ENCODE measurements at places on chromosomes 2 and 18.

DNA sequence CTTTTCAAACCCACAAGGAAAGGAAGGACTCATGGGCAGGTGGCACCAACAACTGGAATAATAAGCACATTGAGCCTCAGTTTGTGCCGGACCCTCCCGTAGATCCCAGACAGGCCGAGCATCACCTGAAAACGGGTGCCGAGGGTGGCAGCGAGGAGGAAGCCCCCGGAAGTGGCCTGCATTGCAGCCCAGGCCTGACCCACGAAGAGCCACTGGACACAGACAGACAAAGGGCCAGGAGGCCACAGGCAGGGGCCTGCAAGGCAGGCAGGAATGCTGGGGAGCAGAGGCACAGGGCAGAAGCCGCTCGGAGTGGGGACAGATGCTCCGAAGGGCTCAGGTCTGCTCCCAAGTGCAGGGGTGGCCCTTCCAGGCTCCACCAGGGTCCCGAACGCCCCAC is 31.7 kb downstream of the MTERF4 start:
- no peak for DNase-seq

DNA sequence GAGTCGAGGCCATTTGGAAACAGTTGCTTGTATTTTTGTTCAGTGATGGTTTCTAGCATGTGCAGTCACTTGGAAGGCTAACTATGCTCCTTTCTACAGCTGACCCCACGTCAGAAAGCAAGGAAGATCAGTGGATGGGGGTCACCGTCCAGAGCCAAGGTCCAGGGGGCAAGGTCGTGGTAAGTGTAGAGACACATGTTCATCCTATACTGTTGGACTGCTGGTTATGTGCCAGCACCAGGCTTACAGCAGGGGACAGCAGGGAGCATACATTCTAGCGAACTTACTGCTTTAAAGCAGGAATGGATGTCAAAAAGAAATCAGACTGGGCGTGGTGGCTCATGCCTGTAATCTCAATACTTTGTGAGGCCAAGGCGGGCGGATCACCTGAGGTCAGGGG is 40.0 kb downstream of the ITGA6 start:
- DNase-seq = no peak

GRCh38 chr2:130915149-130915548 is 78.4 kb downstream of the ARHGEF4 start:
- DNase-seq = no peak

GRCh38 chr2:199936554-199936953 is 18.7 kb downstream of the TYW5 start:
- DNase-seq = no peak

GRCh38 chr2:40321822-40322221 is 130.1 kb downstream of the SLC8A1 start:
- no peak for DNase-seq

- no peak for DNase-seq
Observed at GRCh38 chr2:240456447-240457222, 21.2 kb downstream of the GPC1 start.

DNA sequence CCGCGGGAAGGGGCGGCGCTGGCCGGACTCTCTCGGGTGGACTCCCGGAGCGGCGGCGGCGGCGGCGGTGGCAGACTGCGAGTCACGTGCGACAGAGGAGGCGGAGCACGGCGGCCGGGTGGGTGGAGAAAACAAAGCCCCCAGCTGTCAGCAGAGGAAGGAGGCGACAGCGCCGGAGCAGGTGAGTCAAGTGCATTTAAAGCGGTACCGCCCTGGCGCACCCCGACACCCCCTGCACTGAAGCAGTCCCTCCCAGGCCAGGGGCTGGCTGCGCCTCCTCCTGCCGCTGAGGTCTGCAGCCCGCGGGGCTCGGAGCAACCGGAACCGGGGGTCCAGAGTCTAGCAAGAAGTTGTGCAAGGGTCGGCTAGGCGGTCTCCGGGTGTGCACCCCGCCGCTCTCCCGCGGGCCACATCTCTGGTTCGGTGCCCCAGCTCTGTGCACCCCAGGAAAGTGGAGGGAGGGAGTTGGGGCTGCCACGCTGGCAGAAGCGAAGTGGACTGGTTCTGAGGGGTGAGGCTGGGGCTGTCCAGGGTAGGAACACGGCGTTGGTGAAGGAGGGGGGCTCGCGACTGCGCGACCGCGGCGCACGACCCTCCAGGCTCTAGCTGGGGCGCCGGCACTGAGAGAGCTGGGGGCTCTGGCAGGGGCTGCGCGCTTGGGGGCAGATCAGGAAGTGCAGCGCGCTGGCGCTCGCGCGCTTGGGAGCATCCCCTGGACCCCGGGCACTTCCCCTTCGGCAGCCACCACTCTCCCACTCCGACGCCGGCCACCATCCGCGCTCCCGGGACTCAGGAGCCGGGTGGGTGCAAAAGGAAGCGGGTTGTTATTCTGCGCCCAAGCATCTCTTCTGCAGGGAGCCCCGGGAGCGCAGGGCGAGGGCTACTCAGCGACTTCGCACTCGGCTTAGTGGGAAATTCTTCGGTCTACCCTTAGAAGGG is 64.0 kb upstream of the MAPRE2 start:
- DNase-seq = peak; percentile 17

DNA sequence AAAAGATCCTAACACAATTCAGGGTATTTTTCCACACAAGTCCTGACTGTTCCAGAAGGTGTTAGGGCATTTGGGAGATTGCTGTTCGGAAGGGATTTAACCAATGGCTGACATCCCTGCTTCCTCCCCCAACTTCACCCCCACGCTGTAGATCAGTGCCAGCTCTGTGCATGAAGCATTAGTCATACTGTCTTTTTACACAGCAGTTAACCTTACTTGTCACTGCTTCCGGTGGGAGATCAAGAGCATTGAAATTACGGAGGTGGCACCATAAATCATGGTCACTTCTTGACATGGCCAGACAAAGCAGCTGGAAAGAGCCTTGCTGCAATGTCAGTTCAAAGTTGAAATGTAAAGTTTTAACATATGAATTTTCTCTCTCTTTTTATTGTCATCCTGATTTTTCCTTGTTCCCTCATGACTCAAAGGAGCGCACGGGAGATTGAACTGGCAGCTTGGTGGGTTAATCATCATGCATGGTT is 70.2 kb downstream of the HRH4 start:
- DNase-seq = peak; percentile 34

Data from inflammatory macrophage treated with lipopolysaccharide for 1 hour (primary cell).